ENCODE measurements at places on chromosomes 1 and 21.

DNA sequence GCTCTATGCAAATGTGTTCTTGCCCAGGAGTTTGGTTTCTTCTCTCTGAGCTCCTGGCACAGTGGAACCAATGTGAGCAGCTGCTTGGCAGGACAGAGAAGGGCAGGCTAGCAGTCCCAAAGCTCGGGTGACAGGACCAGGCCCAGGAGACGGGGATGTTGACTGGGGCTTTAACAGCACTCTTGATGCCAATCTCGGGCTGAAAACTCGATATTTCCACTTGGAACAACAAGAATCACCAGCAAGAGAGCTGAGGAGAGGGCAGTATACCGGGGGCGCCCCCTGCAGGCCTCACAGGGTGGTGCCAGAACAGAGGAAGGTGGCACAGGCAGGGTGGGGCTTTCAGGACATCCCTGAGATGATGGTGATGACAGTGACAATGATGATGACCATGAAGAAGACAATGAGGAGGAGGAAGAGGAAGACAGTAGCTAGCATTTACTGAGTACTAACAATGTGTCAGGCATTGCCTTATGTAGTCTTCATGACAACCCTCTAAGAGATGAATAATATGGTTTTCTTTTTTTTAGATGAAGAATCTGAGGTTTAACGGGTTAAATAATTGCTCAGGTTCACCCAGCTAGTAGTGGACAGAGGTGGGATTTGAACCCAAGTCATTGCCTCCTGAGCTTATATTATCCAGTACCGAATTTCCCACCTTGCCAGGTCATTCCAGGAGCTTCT is 2.7 kb upstream of the KCNJ9 start:
- peak; percentile 68 for DNase-seq

- no peak for DNase-seq
These were observed 7.5 kb upstream of the LHX8 start for GRCh38 chr1:75126611-75127101.

DNA sequence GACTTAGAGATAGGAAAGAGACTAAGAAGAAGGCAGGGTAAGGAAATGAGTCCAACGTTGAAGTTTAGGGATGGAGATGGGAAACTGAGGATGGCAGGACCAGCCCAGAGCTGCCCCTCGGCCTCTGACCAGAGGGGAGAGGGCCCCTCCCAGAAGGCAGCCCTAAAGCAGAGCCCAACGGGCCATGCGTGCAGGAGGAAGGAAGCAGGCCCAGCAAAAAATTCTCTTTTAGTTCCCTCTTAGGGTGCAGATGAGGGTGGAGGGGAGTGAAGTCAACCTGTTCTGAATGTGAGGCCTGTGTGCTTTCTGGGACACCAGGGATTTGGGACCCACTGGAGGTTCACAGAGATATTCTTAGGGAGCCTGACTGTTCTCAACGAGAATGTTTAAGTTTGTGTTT is 225.4 kb downstream of the RHOU start:
- no peak for DNase-seq

GRCh38 chr1:67241200-67241746 is 66.4 kb upstream of the IL12RB2 start:
- no peak for DNase-seq

DNA sequence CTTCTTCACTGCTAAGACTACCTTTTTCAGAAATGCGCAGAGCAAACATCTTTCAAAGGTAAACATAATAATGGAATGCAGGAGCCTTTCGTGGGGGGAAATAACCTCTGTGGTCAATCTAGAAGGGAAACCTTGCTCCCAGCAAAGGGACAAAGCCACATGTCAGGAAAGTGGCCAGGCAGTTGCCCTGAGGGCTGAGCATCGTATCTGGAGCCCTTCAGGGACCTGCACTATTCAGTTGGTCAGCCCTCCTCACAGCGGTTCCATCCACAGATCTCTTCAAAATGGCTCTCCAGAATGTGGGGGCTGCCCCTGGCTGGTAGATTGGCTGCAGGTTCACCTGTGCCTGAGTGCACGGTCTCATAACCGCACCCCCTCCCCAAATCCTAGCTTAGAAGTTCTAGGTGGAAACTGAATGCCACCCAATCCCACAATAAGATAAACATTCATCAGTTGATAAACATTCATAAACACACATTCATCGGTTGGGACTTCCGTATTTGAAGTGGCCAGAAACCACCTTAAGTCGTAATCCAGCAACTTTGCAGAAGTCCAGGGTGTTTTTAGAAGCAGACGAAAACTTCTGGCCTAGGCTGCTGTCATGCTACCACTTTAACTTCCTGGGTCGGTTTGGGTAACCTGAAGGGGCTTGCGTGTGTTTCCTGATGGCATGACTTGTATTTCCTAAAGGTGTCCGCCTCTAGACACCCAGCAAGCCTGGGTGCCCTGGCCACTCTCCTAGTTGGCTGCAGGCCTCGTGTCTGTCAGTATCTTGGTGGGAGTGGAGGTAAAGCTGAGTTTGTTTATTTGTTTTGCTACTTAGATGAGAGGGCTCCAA is 50.5 kb downstream of the RASSF5 start:
- DNase-seq, result peak; percentile 63

DNA sequence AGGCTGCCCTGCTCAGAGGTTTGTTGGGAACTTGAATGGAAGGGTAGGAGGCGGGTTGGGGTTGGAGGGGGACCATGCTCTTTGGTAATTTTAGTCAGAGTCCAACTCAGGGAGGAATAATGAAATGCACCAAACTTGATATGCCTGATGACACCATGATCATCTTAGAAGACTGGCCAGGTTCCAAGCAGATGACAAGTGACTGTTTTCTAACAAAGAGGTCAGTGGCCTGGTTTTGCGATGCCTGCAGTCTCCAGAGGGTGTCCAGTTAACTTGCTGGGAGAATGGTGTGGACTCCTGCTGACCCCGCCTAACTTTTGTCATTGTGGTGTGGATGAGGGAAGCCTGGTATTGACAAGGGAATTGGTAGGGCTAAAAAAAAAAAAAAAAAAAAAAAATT is 12.4 kb downstream of the VANGL1 start:
- no peak for DNase-seq

DNA sequence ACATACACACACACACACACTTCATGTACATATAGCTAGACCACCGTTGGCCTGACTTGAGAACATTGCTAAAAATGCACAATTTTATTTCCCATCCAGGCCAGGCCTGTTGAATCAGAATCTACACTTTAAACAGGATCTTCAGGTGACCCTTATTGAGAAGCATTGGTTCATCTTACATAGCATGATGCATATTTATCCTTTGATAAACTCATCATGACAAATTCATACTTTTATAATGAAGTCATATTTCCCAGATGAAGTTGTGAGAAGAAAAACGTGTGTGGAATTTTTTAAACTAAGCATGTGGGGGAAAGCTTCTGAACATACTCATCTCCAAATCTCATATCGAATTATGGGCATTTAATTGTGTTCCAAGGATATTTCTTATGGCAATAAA is 877.7 kb downstream of the MRPL39 start:
- no peak for DNase-seq

- DNase-seq, result no peak
These were observed 4.2 kb upstream of the NENF start for GRCh38 chr1:212428496-212428895.

DNA sequence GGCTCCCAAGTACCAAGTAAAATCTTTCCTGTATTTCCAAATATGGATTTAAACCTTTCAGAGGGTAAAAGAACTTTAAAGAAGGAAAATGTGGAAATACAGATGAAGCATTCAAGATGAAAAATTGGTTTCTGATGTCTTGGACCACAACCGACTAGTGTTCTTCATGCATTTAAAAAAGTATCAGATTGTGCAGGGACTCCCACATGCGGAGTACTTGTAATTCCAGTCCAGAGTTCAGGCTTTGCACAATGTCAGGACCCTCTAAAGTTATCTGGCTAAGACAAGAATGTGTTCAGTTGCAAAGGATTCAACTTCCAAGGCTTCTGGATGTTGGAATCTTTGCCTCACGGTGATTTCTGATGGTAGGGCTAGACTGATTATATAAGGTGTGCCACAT is 66.7 kb downstream of the RGL1 start:
- DNase-seq, result no peak

DNA sequence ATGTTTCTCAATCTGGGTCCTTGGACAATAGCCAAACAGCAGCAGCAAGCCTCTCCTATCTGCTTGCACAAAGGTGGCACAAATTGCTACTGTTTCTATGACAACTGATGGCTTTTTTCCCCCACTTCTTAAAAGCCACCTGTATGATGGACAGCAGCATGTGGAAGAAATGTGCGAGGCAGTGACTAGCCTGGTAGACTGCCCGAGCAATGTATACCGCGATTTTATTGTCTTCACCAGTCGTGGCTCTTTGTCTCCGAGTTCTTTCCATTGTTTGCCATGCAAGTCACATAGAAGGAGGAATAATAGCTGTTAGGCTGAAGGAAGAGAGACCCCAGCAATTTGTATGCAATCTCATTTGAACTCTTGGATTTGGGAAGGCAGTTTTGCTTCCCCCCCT is 79.4 kb downstream of the S1PR1 start:
- no peak for DNase-seq

DNA sequence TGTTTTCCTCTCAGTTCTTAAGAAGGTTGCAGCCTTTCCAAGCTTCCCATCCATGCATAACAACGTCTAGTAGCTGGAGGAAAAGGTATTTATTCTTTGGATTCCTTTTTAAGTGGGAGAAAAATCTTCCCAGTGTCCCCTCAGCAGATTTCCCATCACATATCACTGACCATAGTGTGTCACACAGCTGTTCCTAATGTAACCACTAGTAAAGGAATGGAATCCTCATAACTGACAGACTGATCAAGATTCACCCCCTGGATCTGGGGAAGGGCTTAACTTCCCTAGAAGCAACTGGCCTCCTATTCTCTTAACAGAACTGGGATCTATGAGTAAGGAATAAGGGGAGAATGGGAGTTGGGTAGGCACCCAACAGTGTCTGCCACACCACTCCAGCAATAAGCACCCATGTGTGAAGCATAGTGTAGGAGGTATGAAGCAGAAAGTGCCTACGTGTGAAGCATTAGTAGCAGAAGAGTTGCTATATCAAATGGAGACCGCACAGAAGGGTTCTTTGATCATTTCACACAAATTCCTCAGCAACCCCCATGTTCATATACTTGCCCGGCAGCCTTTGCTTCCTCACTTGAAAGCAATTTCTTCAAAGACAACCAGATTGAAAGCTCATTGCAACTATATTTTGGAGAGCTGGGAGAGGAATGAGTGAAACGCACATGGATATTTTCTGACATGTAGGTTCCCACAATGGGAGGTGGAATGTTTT is 28.2 kb upstream of the DNAH14 start:
- DNase-seq, result no peak

DNA sequence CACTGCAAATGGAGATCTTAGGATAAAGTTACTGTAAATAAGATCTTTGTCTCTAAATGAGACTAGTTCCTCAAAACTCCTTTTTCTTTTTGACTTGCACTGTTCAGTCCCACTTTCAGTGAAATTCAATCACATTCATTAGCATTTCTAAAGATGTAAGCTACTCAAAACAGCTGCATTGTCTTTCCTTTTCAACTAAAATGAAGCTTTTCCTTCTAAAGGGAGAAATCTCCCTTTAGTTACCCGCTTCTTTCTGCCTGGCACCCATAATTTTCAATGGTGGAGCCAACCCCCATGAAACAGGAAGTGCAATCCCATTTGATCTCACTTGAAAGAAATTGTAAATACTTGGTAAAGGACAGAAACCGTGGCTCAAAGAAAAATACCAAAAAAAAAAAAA is 387.4 kb upstream of the PKN2 start:
- DNase-seq, result no peak

DNA sequence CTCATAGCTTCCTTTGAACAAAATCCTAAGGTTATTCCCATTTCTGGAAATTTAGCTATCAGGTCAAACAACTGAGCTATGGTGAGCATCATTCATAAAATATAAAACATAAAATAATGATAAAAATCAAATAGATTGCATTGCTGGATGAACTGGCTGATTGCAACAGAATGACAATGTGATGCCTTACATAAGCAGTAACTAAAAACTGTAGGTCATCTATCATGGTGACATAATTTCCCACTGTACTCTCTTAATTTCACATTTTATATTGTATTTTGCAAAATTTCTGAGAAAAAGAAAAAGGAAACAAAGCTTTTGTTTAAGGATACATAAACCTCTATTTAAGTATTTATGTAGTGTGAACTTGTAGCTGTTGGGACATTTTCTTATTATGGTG is 4.6 kb downstream of the PTGER3 start:
- no peak for DNase-seq

DNA sequence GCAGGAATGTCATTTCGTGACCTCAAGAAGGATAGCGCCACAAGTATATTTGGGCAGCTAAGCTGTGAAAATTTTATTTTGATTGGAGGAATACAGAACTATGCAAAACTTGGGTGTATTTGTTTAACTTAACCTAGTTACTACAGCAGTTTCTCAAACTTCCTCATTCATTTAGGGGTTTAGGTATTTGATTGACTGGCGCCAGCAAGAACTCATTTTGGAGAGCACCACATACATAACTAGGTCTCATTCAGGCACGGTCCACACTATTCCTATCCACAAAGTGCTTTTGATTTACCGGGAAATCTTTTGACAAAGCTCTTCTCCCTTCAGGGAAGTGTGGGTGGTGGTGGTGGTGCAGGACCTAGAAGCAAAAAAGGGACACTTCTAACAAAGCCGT is 155.1 kb upstream of the NRIP1 start:
- no peak for DNase-seq

GRCh38 chr1:214111796-214112195 is 124.0 kb downstream of the PROX1 start:
- no peak for DNase-seq

GRCh38 chr1:77888081-77888780 is at the start of gene NEXN:
Gene NEXN (plus strand): TSS chr1:77888624. CDS start chr1:77916107, 27,483 bp downstream.
- no peak for DNase-seq

DNA sequence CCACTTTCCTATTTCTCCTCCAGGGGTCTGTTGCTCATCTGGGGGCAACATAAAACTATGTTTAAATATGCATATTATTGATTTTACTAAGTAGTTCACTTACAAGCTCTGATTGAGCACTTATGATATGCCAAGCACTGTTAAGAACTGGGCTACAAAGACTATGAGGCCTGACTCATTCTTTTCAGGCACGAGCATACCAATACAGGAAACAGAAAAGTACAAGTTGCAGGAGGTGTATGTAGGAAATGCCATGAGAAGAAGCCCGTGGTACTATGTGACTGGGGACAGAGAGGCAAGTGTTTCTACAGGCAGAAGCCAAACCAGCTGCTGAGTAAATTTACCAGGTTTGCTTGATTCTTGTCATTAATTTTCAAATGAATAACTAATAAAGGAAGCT is 120.4 kb upstream of the PTGFR start:
- no peak for DNase-seq

GRCh38 chr1:37629008-37629407 is 5.7 kb downstream of the RSPO1 start:
- no peak for DNase-seq

- DNase-seq, result no peak
These were observed 68.9 kb downstream of the NMNAT2 start for GRCh38 chr1:183349201-183349711.

Measured in activated CD4-positive, alpha-beta T cell treated with anti-CD3 and anti-CD28 coated beads, Interleukin-2, amount 50 U/mL, for 16 hours (primary cell).